Esophagus squamous epithelium (tissue), 5 donors: ENCODE measurements at places on chromosomes 7 and 10.

DNA sequence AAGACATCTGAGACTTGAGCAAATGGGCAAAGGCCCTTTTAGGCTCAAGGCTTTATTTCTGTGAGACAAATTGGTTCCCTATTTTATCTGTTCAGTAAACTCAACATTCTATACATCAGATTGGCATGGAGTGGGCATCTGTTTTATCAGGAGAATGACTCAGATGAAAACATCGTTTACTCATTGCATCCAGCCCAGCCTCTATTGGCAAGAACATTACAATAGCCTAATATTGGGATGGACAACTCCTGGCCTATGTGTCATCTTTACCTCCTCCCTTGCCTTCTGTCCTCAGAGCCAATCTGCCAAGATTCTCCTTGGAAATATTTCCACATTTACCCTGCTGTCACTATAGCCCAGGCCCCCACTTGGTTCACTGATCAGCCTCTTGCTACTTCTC lies 5.5 kb upstream of the BLNK start:
- DNase-seq: no peak

DNA sequence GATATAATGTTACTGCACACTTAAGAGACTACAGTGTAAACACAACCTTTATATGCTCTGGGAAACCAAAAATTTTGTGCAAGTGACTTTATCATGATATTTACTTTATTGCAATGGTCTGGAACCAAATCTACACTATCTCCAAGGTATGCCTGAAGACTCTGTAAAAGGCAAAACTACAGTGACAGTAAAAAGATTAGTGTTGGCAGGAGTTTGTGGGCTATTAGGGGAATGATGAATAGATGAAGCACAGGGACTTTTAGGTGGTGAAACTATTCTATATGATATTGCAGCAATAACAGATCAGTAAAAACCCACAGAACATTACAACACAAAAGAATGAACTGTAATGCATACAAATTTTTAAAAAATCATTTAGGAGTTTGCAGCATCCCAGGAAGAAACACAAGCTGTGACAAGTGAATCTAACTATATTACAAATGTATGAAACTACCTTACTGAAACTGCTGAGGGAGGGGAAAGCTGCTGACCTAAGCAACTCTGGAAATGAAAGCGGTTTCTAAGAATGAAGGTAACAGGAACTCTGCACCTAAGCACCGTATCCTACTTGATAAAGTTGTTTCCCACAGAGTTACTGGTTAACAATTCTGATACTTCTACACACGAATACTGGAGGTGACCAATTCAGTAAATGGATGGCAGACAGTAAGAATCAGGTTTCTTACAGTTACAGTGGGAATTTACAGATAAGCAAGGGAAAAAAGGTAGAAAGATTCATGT lies 82.6 kb downstream of the ATE1 start:
- DNase-seq: no peak

DNA sequence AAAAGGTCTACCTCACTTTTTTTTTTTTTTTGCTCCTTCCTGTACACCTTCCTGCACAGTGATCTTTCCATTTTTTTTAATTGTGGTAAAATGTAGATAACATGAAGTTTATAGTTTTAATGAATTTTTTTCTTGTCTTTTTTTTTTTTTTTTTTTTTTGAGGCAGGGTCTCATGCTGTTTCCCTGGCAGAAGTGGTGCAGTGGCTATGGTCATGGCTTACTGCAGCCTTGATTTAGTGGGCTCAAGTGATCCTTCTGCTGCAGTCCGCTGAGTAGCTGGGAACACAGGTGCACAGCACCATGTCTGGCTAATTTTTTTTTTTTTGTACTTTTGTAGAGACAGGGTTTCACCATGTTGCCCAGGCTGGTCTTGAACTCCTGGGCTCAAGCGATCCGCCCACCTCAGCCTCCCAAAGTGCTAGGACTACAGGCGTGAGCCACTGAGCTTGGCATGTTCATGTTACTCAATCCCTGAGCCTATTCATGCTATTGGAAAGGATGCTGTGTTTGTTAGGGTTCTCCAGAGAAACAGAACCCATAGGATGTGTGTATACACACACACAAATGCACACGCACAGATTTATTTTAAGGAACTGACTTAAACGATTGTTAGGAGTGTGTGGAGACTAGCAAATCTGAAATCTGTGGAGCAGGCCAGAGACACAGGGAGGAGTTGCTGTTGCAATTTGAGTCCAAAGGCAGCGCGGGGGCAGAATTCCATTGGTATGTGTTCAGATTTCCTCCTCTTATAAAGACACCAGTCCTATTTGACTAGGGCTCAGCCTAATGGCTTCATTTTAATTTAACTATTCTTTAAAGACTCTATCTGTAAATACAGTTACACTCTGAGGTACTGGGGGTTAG lies 29.1 kb downstream of the GALNT11 start:
- no peak for DNase-seq

- no peak for DNase-seq
Observed at GRCh38 chr10:62818426-62819011, 2.4 kb upstream of the EGR2 start.

GRCh38 chr10:26446258-26446657 lies 8.1 kb downstream of the APBB1IP start:
- DNase-seq: no peak

DNA sequence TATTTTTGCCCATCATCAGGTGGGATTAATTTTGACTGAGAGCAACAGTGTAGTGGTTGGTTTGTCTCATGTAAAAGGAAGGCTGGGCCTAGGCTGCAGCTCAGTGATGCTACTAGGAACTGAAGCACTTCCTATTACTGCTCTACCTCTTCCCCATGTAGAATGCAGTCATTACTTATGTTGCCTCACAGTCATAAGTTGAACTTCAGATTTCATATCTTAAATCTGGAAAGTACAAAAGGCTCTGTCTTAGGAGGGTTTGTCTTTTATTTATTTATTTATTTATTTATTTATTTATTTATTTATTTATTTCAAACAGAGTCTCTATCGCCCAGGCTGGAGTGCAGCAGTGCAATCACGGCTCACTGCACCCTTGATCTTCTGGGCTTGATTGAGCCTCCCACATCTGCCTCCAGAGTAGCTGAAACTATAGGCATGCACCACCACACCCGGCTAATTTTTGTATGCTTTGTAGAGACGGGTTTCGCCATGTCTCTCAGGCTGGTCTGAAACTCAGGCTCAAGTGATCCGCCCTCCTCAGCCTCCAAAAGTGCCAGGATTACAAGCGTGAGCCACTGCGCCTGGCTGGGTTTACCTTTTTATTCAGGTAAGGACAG lies 721.7 kb upstream of the GALNT17 start:
- no peak for DNase-seq

DNA sequence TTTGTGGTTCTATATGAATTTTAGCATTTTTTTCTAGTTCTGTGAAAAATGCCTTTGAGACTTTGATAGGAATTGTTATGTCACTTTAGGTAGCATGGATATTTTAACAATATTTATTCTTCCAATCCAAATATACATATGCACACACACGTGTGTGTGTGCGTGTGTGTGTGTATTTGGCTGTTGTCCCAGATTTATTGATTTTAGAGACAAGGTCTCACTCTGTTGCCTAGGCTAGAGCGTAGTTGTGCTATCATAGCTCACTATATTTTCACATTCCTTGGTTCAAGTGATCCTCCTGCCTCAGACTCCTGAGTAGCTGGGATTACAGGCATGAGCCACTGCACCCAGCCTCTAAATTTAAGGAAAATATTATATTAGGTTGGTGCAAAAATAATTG lies 162.5 kb upstream of the TRIM24 start:
- no peak for DNase-seq

GRCh38 chr10:124560377-124561105 lies 98.9 kb downstream of the LHPP start:
- DNase-seq: no peak
